ENCODE measurements at places on chromosomes 1 and 21. TPM values are rescaled to one million over a fixed set of nuclear protein-coding genes. Genes with fewer than 3 reads are reported as not detected.

The RNU1-3 gene
- polyA plus RNA-seq, result not detected

DNA sequence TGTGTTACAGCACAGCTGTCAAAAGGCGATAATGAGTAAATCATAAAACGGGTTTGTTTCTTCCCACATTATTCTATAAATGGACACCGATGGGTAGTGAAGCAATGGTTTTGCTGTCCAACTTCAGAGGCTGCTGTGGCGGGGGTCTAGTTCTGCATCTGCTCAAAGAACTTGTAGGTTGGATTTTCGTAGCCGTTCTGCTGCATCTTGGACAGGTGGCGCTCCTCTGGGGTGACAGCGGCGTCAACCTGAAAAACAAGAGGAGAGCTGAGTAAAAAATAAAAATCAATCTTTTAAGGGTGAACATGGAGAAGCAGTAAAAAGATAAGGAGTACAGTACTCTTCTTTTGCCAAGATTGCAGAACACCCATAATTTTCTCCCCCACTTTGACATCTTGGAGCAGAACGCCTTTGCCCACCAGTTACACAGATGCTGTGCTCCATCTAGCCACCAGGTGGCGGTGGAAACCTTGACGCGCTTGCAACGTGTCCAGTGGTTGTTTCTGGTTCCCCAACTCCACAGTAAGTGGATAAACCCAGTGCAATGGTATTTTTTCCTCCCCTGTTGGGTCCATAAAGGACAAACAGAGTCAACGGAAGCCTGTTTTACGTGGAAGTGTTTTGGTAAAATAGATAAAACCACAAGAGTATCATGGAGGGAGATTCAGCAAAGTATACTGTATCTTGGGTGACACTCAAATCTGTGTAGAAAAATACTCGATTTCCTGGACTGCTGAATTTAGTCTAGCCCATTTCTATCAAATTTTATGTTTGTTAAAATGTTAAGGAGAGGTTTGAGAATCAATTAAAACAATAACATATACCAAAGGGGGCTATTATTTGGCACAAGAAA, 147.0 kb downstream of the GABPA start:
- peak; percentile 78 for DNase-seq

- no peak for DNase-seq
Observed at GRCh38 chr1:244802041-244802440, 33.4 kb upstream of the COX20 start.

The TMOD4 gene
- 0.44 TPM for polyA plus RNA-seq

DNA sequence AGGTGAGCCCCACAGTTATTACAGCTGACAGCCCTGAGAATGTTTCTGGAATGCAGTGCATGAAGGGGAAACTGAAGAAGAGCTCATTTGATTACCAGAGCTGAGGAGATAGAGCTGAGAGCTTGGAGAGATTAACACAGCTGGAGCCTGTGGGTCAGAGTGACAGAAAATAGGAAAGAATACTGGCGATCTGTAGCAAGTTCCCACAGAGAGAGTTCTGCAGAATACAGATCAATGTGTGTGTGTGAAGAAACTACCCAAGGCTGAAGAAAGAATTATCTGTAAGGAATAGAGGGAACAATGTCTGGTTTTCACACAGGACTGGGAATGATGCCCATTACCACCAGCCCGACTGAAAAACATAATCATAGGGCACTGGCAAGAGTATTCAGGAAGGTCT, 103.6 kb upstream of the SNX7 start:
- peak; percentile 29 for DNase-seq

Measured in cardiac muscle cell (in vitro differentiated cells and primary cell).